ENCODE measurements at places on chromosomes 5 and 9. TPM values are rescaled to one million over a fixed set of nuclear protein-coding genes. Genes with fewer than 3 reads are reported as not detected.

The PDZD2 gene
- 0.44 TPM for total RNA-seq

The PCDHGB6 gene
- 5.3 TPM for total RNA-seq

The OSMR gene
- 145 TPM for total RNA-seq

The C9 gene
- 0.44 TPM for total RNA-seq

The ORM2 gene
- total RNA-seq: not detected

Data from placental pericyte (primary cell).